ENCODE measurements at places on chromosomes 5 and 9.
A peak's percentile ranks its signal among the peaks of the same experiment; 100 is the strongest.

GRCh38 chr9:114906922-114907571 is 23.3 kb downstream of the TNFSF8 start:
- DNase-seq: no peak

- peak; percentile 84 for DNase-seq
These were observed 22.1 kb downstream of the PTCH1 start for GRCh38 chr9:95494416-95495371.

GRCh38 chr5:18745042-18745987 is 1111.1 kb downstream of the TAF11L14 start:
- DNase-seq: no peak

DNA sequence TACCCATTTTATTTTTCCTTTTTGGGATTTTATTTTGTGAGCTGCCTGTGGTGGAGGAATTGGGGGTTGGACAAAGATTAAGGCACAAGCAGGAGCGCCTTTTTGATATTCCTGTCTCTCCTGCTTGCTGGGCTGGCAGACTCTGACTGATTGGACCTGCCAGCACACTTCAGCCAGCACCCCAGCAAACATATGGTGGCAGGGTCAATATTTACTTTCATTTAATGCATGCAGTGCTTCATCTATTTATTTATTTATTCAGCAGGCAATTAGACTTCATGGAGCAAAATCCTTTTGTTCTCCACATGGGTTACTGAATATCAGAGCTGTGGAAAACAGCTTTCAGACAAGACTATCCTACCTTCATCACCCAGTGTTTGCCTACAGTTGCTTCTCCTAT is 48.4 kb upstream of the EPB41L4A start:
- DNase-seq: no peak

DNA sequence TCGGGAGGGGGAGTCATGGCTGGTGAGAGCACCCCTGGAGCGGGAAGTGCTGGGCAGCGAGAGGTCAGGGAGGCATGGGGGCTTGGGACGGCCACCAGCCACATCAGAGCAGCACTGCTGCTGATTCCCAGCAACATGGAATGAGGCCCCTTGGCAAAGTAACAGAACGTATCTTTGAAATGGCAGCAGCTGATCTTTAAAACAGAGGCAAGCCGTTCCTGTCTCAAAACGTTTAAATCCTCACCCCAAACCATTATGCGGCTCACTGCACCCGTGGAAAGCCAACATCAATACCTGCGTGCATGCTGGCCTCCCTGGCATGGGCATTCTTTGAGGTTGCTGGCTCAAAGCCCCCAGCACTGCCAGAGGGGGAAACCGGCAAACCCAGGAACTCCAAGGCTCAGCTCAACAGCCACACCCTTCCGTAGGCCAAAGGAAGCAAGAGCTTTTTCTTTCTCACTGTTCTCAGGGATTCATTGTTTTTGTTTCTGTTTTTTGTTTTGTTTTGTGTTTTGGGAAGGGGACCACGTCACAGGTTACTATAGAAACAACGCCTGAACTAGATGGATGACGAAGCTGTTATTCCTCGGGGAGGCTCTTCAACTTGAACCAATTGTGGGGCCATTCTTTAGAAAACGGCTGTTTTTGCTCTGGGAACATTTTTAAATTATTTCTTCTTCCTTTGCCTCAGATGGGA is 28.1 kb upstream of the OBP2B start:
- DNase-seq: no peak

DNA sequence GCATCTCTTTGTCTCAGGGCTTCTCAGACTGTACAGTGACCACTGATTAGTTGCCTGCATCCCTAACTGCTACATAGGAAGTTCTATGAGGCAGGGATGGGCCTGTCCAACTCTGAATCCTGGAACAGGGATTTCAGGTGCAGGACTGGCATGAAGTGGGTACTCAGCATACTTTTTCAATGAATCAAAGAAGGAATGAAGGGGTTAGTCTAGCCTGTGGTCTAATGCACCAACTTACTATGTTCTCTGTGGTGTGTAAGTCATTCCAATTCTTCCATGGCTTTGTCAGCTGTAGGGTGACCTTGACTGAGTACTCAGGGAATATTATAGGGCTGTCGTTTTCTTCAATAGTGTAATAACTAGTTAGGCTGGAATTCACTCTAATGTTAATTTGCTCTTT is 8.3 kb downstream of the COL15A1 start:
- DNase-seq: no peak

DNA sequence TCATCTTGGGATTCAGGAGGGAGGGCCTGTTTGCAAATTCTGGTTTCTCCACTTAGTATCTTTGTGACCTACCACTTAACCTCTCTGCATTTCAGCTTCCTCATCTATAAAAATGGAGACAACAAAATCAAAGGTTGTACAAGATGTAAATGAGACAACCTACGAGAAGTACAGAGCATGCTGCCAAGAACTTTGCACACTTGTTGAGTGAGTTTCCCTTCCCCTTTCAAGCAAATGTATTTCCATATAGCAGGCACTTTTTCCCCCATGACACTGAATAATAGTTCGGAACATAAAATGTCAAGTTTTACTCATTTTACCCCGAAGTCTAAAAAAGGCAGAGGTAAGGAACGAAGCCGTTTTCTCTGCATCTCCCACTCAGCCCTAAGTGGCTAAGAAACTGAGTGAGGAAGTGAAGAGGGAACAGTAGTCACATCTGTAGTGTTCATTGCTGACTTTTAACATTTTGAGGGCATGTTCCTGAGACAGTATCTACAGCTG is 159.0 kb downstream of the TLE1 start:
- no peak for DNase-seq

GRCh38 chr5:152305525-152305924 is 99.6 kb downstream of the NMUR2 start:
- no peak for DNase-seq

DNA sequence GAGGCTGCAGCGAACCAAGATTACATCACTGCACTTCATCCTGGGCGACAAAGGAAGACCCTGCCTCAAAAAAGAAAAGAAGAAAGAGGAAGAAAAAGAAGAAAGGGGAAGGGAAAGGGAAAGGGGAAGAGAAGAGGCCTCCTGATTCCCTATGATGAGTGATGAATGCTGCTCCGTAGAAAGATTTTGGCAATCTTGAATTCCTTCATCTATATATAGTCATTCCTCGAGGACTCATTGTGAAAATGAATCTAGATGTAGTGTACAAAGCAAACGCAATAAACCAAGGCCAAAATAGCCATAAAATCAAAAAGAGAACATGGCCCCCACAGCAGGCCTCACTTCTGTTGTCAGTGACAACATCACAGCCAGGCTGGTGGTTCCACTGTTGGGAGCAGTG is 218.0 kb downstream of the DCP2 start:
- DNase-seq: no peak

DNA sequence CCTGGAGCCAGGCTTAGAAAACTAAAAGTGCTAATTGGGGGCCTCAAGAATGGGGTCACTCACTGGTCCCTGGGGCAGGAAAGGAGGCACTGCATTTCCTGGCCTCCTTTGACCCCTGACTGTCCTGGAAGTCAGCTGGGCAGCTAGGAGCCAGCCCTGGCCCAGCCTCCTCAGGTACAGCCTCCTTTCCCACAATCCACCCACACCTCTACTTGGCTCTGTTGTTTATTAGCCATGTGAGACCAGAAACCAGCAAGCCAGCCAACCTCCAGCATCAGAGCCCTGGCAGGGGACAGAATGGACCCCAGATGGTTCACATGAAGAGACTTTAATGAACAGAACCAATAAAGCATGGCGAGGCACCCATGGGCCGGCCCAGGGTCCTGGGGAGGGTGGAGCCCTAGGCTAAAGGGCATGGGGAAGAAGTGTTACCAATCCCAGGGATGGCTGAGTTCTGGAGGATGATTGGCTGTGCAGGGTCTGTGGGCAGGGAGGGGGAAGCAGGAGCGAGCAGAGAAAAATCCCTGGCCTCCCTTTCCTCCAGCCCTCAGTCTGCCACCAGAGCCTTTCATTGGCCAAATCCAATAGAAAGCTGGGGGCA is 55.3 kb upstream of the ANGPTL2 start:
- DNase-seq: no peak

GRCh38 chr9:25936031-25936430 is 257.8 kb upstream of the TUSC1 start:
- DNase-seq: no peak

DNA sequence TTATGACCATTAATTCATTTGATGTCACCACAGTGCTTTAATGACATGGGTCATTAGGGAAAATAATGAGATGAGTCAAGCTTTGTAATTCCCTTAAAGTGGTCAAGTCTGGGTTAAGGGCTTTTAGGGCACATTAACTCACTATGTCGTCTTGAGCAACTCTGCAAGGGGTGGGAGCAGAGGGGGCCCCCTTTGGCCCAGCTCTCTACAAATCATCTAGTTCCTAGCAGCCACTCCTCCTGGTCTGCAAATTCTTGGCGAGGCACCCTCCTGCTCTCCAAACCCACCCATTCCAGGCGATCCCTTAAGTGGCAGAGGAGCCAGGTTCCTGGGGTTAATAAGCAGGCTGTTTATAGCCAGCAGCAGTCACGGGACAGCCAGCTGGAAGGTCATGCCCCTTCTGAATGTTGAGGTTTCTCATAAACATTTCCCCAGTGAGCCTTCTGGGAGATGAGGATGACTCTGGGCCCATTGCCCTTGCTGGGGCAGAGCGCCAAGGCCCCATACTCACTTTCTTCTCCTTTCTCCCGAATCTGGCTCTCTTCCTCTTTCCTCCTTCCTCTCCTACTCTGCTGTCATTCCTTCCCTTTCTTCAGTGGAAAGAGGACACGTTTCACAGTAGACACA is 14.3 kb upstream of the GPX3 start:
- DNase-seq: no peak

DNA sequence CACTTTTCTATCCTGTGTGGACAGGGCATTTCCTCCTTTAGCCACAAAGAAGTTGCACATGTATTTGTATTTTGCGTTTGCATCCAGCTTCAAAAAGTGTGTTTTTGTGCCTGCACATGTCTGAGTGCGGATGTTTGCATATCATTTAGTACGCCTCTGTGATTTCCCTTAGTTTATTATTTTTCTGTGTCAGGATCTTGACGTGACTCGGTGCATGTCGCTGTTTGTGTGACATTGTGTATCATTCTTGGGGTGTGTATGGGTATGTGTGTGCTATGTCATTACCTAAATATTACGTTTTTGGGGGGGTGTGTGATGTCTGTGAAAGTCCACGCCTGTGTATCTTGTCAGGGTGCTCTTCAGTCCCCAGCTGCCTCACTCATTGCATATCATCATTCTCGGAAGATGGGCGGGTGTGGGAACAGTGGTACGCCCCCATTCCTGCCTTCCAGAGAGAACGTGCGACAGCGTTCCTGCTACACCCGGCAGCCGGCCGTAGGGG is 416 bp upstream of the PAIP2 start:
- no peak for DNase-seq

GRCh38 chr5:123098767-123099513 is 9.9 kb downstream of the PRDM6 start:
- no peak for DNase-seq

GRCh38 chr5:96506376-96506775 is 73.3 kb upstream of the PCSK1 start:
- no peak for DNase-seq

DNA sequence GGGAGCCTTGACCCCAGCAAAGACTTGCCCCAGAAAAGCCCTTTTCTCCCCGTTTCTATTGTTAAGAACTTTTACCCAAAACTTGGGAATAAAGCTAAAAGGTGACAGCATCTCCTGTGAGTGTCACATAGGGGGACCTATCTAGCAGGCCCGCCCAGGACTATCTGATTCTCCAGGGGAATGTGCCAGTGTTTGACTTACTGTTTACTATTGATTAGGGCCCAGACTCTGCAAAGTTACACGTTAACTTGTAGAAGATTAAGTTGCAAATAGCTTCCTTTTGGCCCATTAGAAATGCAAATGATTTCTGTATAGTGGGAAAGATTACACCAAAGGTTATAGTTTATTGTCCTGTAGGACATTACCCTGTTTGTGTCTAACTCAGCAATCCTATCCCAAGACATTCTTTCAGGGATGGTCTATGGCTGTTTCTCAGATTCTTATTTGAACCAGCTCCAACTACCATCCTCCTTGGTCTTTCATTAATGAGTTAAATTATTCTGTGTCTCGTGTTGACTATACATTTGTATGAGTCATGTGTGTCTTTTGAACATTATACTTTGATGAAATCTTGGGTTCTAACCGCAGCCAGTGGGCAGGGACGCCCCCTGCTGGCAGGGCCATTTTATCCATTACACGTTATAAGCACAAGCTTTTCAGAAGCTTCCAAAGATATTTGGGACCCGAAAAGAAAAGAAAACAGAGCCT is 60.7 kb downstream of the HRH2 start:
- DNase-seq: peak; percentile 80

- DNase-seq: no peak
These were observed 4.1 kb downstream of the GALNT10 start for GRCh38 chr5:154194345-154195329.

DNA sequence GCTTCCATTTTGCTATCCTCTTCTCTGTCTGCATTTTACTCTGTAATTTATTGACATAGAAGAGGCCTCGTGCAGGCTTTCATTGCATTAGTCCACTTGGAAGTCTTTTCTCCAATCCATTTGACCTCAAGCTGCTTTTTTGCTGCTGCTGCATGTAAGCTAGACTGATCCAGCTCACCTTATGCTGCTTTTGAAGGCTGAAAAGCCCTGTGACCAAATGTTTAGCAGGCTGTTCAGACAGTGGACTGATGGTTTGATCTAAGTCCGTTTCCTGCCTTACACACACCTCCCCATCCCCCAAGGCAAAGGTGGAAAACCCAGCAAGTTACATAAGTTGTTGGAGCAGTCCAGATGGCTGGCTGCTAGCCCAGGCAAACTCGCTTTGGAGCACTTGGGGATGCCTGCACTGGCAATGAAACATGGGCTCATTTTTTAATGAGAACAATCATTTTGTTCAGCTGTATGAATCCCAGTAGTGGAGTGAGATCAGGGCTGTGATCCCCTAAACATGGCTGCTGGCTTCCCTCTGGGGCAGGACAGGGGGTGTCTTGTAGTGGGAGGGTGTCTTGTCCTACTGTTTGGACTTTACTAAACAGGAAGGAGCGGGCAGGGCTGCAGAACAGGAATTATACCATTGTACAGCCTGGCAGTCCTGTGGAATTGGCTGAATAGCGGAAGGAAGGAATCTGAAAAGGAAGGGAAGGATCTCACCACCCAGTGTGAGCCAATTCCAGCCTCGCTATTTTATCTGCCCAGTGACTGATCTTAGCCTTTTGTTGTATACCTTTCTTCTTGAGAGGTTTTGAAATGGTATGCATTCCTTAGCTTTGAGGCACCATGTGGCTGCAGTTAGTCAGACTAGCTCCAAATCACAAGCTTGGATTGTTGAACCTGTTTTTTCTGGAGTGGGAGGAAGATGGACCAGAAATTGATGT is 212.0 kb downstream of the ARHGAP26 start:
- no peak for DNase-seq

DNA sequence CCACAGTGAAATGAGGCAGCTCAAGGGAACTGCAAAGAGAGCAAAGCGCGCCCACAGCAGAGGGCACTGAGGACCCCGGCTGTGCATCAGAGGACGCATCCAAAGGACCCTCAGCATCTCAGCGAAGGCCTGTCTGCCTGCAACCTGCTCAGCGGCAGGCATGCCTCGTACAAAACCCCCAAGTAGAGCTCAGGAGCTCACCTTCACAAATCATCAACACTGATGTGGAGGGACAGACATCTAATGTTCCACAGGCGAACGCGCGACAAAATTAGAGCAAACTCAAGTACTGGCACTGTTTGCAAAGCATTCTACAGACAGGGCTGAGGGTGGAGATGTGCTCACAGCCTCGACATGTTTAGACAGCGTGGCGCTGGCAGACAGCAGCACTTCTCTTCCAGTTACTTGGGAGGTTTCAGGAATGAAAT is 81.0 kb downstream of the DCP2 start:
- no peak for DNase-seq
